CD4-positive, CD25-positive, alpha-beta regulatory T cell (primary cell): ENCODE measurements at places on chromosomes 3 and 15.
A peak's percentile ranks its signal among the peaks of the same experiment; 100 is the strongest.

DNA sequence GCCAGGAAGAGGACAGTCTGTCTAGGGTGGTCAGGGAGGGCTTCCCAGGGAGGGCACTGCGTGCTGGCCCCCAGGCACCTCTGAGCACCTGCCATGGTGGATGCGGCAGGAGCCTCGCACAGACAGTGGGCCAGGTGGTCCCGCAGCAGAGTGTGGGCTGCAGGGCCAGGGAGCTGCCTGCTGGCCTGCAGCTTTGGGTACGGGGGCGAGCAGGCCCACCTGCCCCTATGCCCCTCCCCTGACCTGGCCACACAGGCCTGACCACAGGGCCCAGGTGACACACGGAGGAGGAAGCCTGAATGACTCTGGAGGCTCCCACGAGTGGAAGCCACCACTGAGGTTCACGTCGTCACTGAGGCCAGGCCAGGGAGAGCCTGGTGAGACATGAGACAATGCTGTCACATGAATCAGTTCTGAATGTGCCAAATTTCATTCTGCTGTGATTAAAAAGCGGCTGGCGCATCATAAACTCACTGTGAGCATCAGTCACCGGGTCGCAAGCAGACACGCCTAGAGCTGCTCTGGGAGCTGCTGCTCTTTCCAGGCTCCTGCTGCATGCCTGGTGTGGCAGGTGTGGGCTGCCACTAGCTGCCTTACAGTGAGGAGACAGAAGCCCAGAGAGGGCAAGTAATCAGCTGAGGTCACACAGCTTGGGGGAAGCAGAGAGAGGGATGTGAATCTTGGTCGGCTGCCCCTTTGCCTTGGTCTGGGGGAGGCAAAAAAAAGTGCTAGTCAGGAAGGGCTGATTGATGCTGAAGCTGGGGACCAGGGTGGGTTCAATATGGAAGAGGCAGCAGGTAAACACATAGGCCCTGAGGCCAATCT, 39.5 kb upstream of the IQSEC1 start:
- DNase-seq, result no peak

DNA sequence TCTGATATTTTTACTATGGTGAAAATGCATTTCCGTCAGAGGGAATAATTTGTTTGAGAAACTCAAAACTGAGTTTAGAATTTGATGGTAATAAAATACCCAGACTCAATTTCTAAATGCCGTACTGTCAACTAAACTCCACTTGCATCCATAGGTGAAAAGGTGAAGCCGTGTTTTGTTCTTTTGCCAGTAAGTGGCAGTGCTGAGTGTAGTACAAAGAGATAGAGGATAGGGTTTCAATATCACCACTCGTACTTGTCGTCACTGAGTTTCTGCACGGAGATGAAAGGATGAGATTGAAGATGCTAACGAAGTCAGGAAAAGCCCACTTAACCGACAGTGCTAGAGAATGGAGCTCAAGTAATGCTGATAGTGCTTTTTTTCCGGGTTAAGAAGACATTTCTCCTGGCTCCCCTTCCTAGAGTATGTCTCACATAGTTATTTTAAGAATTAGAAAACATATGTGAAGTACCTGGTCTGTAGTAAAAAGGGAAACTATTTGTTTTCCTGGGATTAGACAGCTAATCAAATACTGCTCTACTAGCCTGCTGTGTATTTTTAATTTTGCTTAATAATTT, 345.1 kb downstream of the IL5RA start:
- peak; percentile 12 for DNase-seq

DNA sequence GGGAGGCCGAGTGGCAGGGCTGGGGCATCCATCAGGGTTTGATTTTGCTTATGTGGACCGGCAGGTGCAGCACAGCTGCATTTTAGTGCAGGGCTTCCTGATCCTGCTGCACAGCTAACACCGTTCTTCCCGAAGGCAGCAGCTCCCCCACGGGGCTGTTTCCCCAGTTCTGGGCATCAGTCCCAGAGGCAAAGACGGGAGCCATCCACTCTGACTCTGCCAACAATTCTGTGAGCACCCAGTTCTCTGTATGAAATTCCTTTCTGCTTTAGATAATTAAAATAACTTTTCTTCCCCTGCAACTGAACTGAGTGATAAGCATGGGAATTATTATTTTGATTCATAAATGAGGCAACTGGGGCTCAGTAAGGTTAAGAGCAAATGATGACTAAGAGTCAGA, 262.9 kb upstream of the ATP10A start:
- no peak for DNase-seq

DNA sequence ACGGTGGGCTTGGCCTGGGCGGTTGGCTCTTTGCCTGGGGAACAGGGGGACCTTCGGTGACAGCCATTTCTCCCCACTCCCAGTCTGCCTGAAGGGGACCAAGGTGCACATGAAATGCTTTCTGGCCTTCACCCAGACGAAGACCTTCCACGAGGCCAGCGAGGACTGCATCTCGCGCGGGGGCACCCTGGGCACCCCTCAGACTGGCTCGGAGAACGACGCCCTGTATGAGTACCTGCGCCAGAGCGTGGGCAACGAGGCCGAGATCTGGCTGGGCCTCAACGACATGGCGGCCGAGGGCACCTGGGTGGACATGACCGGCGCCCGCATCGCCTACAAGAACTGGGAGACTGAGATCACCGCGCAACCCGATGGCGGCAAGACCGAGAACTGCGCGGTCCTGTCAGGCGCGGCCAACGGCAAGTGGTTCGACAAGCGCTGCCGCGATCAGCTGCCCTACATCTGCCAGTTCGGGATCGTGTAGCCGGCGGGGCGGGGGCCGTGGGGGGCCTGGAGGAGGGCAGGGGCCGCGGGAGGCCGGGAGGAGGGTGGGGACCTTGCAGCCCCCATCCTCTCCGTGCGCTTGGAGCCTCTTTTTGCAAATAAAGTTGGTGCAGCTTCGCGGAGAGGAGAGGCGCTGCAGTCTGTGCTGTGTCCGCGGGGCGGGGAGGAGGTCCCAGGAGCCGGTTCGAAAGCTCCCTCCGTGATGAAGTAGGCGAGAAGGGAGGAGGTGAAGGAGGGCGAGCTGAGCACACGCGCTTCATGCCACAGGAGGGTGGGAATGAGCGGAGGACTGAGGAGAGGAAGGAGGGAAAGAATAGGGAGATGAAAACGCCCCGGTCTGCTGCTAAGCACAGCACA, 9.6 kb downstream of the CLEC3B start:
- DNase-seq, result no peak

- no peak for DNase-seq
Observed at GRCh38 chr3:73419179-73419803, 205.4 kb downstream of the PDZRN3 start.

GRCh38 chr3:127585813-127586413, 4.6 kb downstream of the TPRA1 start:
- DNase-seq, result no peak

DNA sequence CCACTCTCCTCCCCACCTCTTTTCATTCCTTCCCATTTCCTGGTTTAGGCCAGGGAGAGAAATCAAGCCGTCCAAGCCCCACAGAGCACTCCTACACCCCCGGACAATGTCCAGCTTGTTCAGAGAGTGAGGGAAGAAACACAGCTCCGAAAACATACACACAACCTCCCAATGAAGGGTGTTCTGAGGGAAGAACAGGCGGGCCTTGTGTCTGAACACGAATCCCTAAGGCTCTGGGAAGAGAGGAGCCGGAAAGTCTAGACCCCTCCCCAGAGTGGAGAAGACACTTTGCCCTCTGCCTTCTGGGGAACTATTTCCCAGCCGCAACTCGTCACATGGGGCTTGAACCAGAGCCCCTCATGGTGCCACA, 30.5 kb downstream of the ACAN start:
- no peak for DNase-seq

DNA sequence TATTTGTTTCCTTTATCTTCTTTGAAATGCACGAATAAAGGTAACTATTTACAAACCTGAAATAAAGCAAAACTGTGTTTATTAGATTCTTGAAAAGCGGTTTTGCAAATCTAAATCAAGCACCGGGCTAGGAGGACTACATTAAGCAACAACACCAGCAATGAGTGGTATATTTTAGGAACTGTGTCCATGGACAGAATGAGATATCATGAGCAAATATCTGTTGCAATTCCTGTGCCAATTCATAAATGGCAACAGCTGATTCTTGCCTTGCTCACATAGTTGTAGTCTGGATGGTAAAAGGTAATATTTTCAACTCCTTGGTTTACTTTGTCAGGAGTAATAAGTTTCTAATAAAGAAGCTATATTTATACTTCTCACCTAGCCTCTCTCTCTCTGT, 403.3 kb downstream of the LPP start:
- DNase-seq, result no peak

- DNase-seq, result no peak
Observed at GRCh38 chr15:69606144-69606543, 153.5 kb downstream of the RPLP1 start.

DNA sequence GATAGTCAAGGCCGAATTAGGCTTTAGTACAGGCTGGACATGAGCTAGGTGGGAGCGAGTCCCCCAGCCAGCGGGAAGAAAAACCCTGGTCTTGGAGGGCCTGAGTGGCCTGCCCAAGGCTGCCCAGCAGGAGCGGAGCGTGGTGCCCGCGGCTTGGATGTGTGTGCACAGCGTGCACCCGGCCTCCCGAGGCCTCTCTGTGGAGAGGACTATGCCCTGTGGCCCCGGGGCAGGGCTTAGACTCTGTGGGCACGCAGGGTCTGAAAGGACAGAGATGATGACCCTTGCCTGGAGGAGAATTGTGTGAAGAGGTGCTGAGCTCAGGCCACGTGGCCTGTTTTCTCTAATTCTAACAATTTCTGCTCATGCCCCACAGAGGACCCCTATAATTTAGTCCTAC, 124.6 kb upstream of the IQSEC1 start:
- DNase-seq, result no peak

DNA sequence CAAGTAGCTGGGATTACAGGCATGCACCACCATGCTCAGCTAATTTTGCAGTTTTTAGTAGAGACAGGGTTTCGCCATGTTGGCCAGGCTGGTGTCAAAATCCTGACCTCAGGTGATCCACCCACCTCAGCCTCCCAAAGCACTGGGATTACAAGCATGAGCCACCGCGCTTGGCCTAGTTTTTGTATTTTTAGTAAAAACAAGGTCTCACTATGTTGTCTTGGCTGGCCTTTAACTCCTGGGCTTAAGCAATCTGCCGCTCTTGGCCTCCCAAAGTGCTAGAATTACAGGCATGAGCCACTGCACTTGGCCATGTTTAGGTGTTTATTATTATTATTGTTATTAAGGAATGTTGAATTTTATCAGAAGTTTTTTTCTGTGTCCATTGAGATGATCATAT, 14.7 kb downstream of the IL16 start:
- DNase-seq, result no peak

DNA sequence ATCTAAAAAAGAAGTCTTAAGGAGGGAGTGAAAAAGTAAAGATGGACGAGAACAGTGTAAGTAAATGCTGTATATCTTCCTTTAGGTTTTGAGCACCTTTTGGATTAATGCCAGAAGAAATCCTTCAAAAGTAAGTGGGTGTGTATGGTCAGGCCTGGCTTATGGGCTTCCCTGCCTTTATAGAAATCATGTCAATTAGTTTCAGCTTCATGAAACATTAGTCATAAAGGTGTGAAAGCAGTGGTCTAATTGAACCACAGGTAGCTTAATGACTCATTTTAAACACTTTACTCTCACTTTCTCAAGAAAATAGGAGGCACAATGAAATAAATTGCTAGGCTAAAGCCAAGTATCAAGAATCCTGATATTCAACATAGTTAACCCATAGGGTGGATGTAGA, 467.4 kb upstream of the DPPA4 start:
- DNase-seq, result peak; percentile 51

GRCh38 chr3:8767667-8768363, 1.6 kb downstream of the OXTR start:
- DNase-seq, result peak; percentile 52

- no peak for DNase-seq
Observed at GRCh38 chr3:137222736-137223225, 265.0 kb downstream of the IL20RB start.

- no peak for DNase-seq
Observed at GRCh38 chr3:196660381-196661166, 21.1 kb downstream of the NRROS start.

GRCh38 chr3:32818970-32819511, 1.2 kb downstream of the TRIM71 start:
- no peak for DNase-seq

- no peak for DNase-seq
Observed at GRCh38 chr3:157310329-157311052, 126.2 kb upstream of the PTX3 start.

DNA sequence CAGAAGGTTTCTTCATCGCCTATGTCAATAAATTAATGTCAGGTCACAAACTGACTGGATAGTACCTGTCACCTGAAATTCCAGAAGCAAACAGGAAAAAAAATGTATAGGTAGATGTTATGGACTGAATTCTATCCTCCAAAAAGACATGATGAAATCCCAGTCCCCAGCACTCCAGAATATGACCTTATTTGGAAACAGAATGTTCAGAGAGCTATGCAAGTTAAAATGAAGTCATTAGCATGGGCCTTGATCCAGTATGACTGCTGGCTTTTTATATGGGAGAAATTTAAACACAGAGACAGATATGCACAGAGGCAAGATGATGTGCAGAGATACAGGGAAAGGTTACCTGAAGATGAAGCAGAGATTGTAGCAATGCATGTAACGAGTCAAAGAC, 953.4 kb downstream of the ZPLD1 start:
- DNase-seq, result no peak

DNA sequence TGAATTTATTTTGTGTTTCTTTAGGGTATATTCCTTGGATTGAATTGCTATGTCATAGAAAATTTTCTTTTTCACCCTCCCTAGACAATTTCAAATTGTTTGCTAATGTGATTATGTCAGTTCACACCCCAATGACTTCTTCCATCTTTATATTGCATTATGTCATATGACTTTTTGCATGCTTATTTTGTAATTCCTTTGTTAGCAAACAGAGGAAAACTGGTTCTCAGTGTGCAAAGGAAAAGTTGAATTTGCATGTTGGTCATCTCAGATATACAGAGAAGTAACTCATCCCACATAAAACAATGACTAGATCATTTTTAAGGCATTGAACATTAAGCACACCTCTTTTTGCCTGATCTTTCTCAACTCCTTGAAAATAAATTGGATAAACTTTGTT, 3.3 kb upstream of the RNF13 start:
- no peak for DNase-seq

DNA sequence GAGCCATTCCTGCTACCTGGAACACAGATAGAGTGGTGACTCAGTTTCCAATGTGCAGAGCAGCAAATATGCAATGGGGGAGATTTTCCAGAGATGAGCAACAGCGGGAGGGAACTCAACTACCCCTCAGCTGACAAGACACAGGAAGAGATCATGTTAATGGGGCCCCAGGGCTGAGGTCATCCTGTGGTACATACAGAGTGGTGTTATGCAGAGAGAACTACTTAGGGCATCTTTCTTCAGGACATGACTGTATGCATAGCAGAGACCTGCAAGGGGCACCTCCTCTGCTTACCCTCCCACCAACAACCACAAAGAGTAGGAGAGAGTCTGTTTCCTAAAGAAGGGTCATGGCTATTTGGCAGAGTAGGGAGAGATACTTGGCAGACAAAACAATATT, 6.8 kb upstream of the TBC1D5 start:
- DNase-seq, result no peak

GRCh38 chr3:50807266-50807665, 132.5 kb downstream of the DOCK3 start:
- DNase-seq, result no peak
